ENCODE measurements at places on chromosomes 4 and X.

GRCh38 chr4:83013420-83013867, 2.8 kb upstream of the LIN54 start:
- DNase-seq = no peak

DNA sequence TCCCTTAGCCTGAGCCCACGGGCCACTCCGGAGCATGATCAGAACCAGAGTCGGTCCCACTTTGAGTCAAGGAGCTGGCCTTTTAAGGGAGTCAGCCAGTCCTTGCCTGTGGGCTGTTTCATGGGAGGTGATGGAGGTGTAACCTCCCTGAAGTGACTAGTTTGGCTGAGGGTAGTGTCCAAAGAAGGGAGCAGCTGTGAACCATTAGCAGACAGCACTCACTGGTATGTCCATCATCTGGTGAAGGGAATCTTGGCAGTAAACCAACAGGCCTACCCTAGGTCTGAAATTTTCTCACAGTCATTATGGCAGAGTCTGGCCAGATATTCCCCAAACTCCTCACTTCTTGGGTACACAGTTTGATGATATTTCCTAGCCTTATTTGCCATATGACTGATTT, 12.3 kb upstream of the REPS2 start:
- no peak for DNase-seq

- no peak for DNase-seq
Observed at GRCh38 chr4:43943998-43944397, 504.6 kb downstream of the KCTD8 start.

DNA sequence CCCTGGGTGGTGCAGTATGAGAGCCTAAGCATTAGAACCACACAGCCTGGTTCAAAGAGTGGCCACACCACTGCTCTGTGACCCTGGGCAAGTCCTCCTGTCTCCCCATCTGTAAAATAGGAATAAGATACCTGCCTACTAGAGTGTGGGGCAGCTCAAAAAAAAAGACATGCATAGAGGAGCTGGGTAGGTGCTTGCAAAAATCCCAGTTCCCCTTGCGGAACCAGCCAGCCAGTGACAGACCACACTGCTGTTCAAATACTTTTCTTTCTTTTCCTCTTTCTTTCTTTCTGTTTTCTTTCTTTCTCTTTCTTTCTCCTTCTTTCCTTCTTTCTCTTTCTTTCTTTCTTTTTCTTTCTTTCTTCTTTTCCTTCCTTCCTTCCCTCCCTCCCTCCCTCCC, 63.0 kb upstream of the TRIM2 start:
- DNase-seq = no peak

DNA sequence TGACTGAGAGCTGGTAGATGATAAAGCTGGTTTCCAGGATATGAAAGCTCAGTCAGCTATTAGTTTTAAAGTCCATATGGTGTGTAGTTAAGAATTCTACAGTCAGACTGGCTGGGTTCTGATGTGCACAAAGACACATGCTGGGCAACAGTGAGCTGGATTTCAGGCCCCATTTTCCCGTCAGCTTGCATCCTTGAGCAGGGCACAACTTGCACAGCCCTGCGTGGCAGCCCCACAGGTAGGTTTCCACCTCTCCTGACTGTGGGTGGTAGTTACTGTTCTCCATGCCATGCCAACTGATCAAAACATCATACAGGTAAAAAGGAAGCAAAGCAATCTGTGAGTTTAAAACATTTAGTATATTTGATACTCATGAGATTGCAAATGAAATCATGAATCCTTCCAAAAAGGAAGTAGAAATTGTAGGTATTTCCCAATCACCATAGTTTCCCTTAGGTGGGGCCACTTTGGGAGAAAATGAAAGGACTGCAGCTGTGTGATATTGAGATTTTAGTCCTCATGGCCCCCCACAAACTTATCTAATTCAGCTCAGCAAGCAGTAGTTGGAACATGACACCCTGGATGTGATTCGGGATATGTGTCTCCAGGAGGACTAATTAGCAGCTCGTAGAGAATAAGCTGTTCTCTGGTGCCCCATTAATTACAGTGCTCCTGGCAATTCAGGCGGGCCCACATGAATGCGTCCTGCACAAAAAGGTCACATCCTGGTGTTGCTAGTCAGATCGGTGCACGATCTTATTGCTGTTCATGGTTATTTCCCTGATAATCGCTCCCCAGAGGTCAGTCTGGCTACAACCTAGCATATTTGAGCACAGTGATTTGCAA, 42.4 kb upstream of the NOCT start:
- no peak for DNase-seq

DNA sequence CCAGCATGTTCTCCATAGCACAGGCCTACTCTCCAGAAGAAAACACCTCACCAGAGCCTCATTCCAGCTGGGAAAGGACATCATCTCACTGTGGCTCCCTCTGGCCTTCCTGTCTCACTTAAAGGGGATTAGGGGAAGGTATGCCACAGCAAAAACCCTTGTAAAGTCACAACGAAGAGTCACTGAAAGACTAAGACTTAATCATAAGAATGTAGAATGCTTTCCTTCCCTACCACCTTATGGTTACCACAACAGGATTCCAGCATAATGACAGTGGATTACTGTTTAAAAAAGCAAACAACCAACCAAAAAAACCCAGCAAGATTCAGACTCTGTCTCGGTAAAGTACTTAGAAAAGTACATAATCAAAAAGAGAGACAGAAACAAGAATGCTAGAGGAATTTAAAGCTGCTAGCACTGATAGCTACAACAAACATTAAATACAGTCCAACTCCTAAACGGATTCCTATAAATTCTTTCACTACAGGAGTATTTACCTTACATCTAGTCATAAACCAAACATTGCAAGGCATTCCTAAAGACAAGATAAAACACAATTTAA, 75.1 kb downstream of the BANK1 start:
- DNase-seq = no peak

GRCh38 chr4:55291227-55291640, 54.8 kb upstream of the SRD5A3 start:
- no peak for DNase-seq

DNA sequence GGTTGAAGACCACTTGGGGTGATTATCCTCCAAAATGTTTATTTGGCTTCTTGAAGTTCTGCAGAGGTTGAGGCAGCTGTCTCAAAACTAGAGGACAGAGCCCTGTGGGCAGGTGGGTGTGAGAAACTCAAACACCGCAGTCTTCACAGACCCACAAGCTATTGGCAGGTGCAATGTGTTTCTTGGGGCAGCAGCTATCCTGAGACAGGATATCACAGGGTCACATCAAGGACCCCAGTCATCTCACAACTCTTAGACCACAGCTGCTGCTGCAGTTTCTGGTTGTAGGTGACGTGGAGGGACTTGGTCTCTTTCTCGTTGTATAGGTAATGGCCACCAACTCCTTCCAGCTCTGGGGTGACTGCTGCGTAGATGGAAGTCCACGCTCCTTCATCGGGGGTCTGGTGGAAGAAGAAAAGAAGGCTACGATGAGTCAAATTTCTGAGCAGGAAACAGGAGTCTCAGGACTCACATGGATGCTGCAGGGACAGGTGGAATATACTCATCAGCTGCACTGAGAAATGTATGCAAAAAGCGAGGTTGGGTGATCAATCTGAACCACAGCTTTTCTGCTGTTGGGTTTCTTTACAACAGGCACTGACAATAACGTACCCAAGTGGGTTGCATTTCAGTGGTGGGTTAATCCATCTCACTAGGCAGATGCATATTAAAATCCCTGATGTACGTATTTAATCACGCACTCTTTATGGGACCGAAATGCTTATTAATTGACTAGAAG, 279.8 kb downstream of the DHRSX start:
- DNase-seq = no peak

DNA sequence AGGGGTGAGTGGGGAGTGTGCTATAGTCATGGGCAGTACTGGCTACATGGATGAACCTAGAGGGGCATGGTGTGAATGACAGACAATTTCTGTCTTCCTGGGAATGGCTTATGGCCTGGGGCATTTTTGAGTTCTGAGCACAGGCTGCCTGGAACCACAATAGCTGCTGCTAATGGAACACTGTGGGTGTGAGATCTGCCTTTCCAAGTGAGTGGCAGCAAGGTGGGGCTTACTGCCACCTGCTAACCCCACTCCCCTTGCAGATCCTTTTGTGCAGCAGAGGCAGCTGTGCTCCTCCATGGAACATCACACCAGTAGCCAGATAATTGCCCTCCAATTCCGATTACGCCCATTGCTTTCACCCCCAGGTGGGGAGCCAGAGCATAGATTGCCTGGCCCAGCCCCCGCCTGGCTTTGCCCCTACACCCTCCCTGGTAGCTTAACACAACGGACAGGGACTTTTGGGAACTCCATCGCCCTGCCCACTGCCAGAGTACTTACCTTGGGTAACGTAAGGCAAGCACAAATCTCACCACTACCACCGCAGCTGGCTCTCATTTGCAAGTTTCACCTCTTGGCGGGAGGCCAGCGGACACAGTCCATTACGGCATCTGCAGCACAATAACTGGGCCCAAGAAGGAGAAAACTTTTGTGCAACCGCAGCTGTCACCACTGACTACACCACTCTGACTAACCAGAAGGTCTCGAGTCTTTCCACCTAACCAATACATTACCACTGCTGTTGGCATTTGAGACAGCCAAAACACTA, 421.2 kb upstream of the NWD2 start:
- DNase-seq = no peak

DNA sequence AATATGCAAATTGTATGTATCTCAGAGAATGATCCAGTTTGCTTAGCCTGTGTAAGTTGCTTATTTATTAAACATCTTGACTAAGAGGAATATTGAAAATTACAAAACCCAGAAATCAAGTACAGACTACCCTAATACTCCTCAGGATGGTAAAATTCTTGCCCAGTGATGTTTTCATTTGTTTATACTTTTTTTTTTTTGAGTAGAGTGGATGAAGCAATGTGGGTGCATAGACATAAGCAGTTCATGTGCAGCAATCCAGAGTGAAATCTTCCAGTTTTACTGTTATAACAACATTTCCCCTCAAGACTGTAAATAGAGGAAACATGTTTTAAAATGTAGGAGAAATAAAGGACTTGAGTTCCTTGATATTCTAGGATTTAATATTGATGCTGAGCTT, 4.7 kb downstream of the GLRB start:
- DNase-seq = no peak

DNA sequence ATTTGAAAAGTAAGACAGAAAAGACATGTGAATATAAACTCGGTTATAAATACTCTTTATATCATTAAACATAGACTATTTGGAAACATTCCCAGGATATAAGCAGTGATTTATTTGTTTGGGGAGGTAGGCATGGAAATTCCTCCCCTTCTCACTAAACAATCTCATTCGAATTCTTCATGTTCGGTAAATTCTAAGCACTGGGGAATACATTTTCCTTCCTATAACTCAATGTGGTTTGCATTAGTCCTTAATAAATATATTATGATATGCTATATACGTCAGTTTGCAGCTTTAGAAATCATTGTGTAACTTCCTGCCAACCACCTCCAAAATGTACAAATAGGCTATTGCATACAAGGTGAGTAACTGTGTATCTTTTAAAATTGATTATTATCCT, 99.6 kb downstream of the UGT8 start:
- DNase-seq = no peak

DNA sequence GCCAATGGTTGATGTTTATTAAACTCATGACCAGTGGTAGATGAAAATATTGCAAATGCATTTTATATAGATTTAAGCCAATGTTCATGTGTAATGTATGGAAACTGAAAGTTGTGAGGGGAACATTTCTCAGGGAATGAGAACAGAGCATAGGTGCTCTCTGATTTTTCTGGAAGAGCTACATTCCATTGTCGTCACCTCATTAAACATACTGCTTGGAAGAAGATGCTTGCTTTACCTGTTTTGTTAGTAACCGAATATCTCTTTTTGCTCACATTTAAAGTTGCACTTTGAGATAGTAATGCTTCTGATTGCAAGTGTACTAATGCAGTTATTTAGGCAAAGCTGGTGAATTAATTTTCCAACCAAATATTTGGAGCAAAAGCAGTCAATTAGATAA, 93.8 kb upstream of the CLCN4 start:
- no peak for DNase-seq

DNA sequence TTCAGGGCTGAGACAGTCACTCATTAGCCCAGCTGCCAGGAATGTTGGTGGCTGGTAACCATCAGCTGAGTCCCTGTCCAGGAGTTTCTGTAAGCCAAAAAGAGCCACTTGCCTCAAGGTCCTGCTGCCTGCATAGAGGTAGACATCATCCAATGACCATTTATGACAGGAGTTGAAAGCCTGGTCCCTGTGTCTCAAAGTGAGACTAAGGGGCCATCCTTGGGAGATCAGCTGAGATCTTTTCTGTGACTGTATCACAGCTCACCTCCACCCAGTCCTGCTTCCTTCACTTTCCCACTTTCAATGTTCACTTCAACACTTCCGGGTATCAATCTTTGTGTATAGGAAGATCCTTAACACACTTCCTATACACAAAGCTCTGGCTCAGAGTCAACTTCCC, 28.4 kb upstream of the MAOA start:
- DNase-seq = no peak

GRCh38 chr4:109945056-109945455, 32.4 kb downstream of the EGF start:
- DNase-seq = peak; percentile 15

- DNase-seq = no peak
Observed at GRCh38 chr4:139641218-139641617, 24.4 kb upstream of the MGST2 start.

DNA sequence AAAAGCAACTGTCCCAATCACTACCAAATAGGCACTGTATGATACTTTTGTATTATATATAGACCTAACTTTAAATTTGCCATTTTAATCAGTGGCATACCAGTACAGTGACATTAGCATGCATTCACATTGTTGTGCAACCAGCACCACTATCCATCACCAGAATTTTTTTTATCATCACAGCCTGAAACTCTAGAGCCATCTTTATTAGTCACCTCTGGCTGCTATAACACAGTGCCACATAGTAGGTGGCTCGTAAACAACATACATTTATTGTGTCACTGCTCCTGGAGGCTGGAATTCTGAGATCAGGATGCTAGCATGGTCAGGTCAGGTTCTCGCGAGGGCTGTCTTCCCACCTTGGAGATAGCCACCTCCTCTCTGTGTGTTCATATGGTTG, 188.4 kb upstream of the GALNT7 start:
- no peak for DNase-seq

Measured in activated CD4-positive, alpha-beta T cell treated with anti-CD3 and anti-CD28 coated beads, Interleukin-2, Interleukin-6, amounts not matched to agents 100 ng/mL and 50 ng/mL, durations not matched to agents 16 hours and 8 hours (primary cell).